Tongue (tissue), 3 donors: ENCODE measurements at places on chromosomes 6 and 20. TPM values are rescaled to one million over a fixed set of nuclear protein-coding genes. Genes with fewer than 3 reads are reported as not detected.

DNA sequence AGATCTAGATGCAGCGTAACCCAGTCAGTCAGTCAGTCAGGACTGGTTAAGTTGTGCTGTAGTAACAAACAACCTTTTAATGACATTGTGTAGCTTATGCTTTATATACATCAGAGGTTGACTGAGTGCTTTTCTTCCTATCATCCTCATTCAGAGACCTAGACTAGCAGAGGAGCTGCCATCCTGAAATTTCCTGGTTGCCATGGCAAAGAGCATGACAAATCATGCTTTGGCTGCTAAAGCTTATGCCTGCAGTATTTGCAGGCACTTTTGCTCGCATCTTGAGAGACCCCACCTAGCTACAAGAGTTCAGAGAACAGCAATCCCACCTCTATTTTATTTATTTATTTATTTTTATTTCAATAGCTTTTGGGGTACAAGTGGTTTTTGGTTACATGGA lies 244.0 kb downstream of the BTBD3 start:
- DNase-seq, result no peak

The FAM217A gene
- total RNA-seq, result not detected

The KDM1B gene
- 46.8 TPM for total RNA-seq

DNA sequence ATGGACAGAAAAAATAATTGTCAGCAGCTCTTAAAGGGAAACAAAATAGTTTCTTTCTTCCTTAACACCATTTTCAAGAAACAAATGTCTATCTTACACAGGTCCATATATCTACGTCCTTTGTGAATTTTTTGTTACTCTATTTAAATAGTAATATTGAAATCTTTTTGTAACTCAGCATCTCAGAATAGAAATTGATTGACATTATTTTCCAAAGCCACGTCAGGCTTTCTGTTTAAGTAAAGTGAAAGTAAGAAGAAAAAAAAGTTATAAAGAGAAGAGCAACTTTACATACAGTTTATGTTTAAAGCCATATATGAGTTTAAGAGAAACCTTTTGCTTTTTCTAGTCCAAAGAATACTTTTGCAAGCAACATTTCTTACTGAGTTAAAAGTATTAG lies 402.9 kb upstream of the SOX4 start:
- no peak for DNase-seq

GRCh38 chr6:1871724-1872315 lies 262.1 kb downstream of the FOXC1 start:
- DNase-seq, result no peak

The THBS2 gene
- total RNA-seq, result 89.3 TPM

DNA sequence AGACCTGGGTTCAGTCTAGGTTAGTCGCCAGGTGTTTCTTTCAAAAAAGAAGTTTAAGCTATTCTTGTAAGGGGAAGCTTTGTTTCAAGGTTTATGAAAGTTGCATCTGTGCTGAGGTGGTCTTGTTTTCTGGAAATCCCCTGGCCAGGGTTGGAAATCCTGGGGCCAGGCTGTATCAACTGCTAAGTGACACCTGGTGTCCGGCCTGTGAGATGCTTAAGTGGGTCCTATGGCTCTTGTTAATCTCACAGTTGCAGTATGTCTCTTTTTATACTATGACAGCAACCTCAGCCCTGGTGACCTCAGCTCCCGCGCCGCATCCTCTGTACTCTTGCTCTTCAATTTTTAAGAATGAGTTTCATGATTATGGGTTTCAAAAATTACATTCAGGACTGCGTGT lies 72.0 kb downstream of the CHMP4B start:
- no peak for DNase-seq

- DNase-seq, result no peak
Measured at GRCh38 chr20:1631309-1632151, 11.7 kb upstream of the SIRPB1 start.

The AKIRIN2 gene
- total RNA-seq, result 26.4 TPM

The PLG gene
- not detected for total RNA-seq

The GRM1 gene
- not detected for total RNA-seq

The SLC26A8 gene
- not detected for total RNA-seq

- no peak for DNase-seq
Measured at GRCh38 chr6:137412562-137412961, 81.6 kb downstream of the OLIG3 start.

DNA sequence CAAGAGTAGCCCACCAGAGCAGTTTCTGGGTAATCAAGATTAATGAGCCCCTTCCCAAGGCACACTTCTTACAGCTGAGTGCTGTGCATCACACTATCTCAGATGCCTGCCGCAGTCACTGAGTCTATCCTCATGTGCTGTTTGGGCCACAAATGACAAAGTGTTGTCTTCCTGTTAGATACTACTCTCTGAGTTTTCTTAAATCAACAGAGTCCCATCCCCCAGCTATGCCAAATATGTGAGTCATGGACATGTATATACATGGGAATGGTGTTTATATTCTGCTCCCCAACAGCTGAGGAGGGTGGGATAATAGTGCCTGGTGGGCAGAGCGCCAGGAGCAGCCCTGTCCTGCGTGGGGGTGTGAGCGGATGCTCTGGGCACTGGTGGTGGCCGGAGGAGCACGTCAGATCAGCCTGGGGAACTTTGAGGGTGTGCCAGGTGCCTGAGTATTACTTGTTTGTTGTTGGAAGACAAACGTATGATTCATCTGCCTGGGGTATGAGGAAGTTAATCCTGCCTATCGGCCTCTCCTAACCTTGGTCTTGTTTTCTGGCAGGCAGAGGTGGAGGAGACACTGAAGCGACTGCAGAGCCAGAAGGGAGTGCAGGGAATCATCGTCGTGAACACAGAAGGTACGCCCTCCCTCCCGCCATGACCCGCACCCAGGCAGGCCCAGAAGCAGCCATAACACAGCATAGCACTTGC lies 9.6 kb downstream of the DYNLRB1 start:
- DNase-seq, result peak; percentile 83

The MAFB gene
- total RNA-seq, result 19.5 TPM

The PTGIS gene
- 27.7 TPM for total RNA-seq

- DNase-seq, result no peak
Measured at GRCh38 chr6:56288347-56288746, 41.0 kb upstream of the COL21A1 start.

- no peak for DNase-seq
Measured at GRCh38 chr6:91483415-91484105, 896.7 kb upstream of the MAP3K7 start.

- no peak for DNase-seq
Measured at GRCh38 chr20:1533059-1533458, 24.4 kb downstream of the SIRPD start.

DNA sequence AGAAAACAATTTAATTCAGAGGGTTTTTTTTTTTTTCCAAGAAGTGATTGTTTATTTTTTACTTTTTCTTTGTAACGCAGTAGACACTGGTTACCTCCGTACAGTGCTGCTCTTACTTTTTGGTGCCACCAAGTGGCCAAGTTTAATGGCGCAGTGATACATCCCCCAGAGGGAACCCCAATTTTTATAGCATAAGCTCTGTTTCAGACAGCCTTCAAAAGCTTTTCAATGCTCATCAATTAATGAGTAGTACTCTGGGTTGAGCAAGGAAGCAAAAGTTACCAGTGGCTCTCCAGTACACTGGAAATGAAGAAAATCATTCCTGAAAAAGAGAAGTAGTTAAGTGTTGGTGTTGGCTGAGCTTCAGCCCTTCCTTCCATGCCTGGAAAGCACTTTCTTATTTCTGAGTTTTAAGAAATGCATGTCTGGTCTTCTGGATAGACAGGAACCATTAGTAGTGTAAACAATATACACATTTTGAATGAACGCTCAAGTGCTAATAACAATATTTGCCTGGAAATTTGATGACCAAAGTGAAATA lies 129.1 kb upstream of the SMLR1 start:
- peak; percentile 63 for DNase-seq

The DDO gene
- total RNA-seq, result 6.6 TPM

DNA sequence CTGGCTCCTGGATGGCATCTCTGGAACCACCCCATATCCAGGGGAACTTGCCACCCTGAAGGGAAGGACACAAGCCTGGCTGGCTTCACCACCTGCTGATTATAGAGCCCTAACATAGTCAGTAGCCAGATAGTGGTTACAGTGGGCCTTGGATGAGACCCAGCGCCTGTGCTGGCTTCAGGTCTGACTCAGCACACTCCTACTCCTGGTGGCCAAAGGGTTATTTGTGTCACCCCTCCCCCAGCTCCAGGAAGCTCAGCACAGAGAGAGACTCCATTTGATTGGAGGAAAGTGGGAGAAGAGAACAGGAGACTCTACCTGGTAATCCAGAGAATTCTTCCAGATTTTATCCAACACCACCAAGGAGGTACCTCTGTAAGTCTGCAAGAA lies 12.8 kb downstream of the SNX14 start:
- no peak for DNase-seq

The C2 gene
- 0.51 TPM for total RNA-seq

DNA sequence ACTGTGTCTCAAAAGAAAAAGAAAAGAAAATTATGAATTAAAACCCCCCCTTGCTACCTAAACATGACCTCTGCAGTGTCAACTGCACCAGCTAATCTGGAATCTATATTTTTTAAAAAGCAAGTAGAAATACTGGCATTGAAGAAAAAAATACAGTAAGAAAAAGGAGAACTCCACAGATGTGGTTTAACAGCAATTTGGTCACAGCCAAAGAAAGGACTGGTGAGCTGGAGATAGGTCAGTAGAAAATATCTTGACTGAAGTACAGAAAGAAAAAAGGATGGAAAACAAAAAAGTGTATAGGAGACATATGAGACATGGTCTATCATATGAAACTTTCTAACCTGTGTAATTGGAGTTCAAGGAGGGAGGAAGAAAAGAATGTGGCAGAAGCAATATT lies 44.1 kb upstream of the ERVFRD-1 start:
- no peak for DNase-seq

The ENPP5 gene
- 9.6 TPM for total RNA-seq

GRCh38 chr6:67689329-67689728 lies 945.8 kb upstream of the ADGRB3 start:
- no peak for DNase-seq

DNA sequence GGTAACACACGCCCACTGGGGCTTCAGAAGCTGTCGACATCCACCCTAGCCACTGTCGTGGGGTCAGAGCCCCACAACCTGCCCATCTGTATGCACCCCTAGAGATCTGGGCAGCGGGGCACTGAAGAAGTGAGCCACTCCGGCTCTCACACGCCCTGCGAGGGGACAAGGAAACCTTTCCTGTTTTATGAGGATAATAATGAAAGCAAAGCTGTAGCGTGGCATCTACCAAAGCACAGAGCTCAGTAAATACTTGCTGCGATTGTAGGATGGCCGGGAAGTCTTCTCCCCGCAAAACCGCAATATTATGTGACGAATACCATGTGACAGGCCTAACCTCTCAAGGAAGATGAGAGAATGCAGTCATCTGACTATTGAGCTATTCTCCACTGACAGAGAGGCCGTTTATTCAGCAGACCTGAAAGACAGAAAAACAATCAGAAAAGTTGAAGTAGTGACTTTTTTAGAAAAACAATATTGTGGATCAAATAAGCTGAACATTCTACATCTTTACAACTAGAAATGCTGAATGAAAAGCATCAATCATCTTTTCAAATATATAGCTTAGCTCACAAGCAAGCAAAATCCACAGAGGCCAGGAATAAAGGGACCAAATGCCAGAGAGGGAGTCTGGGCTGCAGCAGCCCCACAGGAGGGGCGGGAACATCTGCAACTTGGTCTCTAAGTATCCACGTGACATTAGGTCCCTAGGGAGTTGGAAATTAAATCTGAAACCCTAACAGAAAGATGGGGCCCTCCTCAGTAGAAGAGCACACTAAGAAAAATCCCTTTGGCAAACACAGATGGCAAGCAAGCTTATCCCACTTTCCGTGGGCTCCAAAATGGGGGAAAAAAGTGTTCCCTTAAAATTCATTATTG lies 207.8 kb downstream of the TTLL2 start:
- DNase-seq, result no peak

GRCh38 chr6:123655521-123656306 lies 19.0 kb upstream of the TRDN start:
- no peak for DNase-seq

The GZF1 gene
- 17.2 TPM for total RNA-seq

- DNase-seq, result no peak
Measured at GRCh38 chr6:12014027-12014872, 2.1 kb downstream of the HIVEP1 start.

GRCh38 chr6:20572940-20573339 lies 38.7 kb downstream of the CDKAL1 start:
- no peak for DNase-seq

DNA sequence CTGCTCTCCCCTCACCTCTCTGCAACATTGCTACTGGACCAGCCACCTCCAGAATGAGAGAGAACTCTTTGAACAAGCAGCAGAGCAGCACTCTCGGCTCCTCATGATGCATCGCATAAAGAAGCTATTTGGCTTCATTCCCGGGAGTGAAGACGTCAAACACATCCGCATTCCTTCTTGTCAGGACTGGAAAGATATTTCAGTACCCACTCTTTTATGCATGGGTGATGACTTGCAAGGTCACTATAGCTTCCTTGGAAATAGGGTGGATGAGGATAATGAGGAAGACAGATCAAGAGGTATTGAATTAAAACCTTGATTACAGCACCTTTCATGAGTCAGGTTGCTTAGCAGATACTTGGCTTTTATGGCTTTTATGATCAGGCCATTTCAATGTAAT lies 4.3 kb downstream of the CALHM4 start:
- DNase-seq, result peak; percentile 60

DNA sequence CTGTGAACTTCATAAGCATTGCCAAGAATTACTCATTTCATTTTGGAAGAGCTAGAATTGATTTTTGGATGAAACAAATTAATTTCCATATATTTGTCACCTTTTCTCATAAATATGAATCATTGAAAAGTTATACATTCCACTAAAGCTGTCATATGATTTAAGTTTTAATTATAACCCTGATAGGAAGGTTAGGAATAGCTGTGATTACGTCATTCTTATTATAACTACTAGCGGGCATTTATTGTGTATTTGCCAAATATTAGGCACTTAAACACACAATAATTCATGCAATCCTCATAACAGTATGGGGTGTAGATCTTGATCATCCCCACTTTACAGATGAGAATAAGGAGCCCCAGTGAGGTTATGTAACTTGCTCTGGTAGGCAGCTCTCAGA lies 77.4 kb upstream of the ENPP5 start:
- no peak for DNase-seq

The SFTA2 gene
- total RNA-seq, result not detected

The OPN5 gene
- total RNA-seq, result not detected

DNA sequence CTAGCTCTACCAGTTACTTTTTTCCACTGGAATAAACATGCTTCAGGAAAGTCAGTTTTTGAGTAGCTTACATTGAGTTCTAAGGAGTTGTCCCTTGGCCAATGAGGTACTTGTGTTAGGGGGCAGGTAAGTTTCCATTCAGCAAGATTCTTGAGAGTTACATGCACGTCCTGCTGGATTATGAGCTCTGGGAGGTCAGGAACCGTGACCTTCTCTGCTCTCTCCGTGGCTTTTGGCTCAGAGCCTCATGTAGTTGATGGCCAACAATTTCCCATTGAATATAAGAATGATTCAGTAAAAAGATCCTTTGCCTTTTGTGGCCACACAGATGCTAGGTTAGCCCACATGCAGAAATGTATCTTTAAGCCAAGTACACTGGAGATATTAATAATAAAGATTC lies 181.8 kb upstream of the RALGAPA2 start:
- no peak for DNase-seq
